ENCODE measurements at places on chromosomes 6 and 20. TPM values are rescaled to one million over a fixed set of nuclear protein-coding genes. Genes with fewer than 3 reads are reported as not detected.

Gene TCF15
- total RNA-seq: not detected

Gene CFAP206
- 0.37 TPM for total RNA-seq

Gene LY6G6C
- not detected for total RNA-seq

Gene ID4
- 15.8 TPM for total RNA-seq

Gene CALHM6
- 0.89 TPM for total RNA-seq

Gene GRIK2
- total RNA-seq: 0.25 TPM

Gene DEF6
- 0.87 TPM for total RNA-seq

Gene CENPQ
- 9.6 TPM for total RNA-seq

Gene CSNK2A1
- total RNA-seq: 157 TPM

Gene TOX2
- total RNA-seq: 1.6 TPM

Gene PNPLA1
- not detected for total RNA-seq

Gene HDGFL1
- total RNA-seq: not detected

Gene GSTA2
- total RNA-seq: not detected

Gene MOG
- not detected for total RNA-seq

Gene FAXC
- 1.2 TPM for total RNA-seq

Gene DEFB124
- not detected for total RNA-seq

Gene HS3ST5
- 2.0 TPM for total RNA-seq

Gene C6orf132
- 1.5 TPM for total RNA-seq

Gene SLC22A2
- total RNA-seq: 0.12 TPM

Data from uterine smooth muscle cell (primary cell).